NCI-H524 (cell line): ENCODE measurements at places on chromosomes 16 and 17.

DNA sequence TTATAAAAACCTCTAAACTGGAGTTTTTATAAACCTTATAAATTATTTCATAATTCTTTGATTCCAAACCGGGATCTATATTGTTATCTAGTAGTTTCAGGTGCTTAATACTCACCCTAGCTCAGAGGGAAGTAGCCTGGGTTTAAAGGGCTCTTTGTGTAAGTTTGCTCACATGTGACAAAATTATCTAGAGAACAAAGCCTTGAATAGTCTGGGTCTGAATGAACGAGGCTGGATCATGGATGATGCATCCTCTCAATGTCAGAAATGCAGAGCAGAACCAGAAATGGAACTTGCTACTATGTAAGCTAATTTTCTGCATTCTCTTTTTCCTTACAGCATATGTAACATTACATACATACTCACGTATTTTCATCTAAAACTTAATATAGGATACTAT lies 103.9 kb upstream of the NETO2 start:
- no peak for DNase-seq

DNA sequence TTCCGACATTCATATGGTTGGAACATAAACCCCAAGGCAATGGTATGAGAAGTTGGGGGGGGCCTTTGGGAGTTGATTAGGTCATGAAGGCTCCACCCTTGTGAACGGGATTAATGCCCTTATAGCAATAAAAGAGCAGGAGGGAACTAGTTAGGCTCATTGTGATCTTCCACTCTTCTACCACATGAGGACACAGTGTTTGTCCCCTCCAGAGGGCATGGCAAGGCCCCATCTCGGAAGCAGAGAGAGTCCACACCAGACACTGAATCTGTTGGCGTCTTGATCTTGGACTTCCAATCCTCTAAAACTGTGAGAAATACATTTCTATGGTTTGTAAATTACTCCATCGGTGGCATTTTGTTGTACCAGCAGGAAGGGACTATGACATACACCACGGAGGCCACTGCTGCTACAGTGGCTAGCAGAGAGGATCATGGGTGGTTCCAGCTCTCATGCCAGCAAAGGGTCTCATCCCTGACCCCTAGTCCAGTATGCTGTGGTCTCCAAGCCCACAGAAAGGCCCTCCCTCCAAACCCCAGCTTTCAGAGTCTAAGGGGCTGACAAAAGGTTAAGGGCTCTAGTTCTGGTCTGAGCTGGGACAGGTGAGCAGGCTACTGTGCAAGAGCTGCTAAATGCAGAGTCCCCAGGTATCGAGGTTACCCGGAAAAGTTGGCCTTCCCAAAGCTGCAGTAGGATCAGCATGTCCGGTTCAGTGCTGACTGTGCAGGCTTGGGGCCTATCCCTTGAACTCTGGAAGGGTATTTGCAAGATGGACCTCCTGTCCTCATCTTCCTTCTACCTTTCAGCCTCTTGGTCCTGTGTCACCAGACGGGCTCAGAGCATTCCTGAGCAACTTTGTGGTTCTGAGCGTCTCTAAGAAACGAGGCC lies 12.2 kb downstream of the CCR7 start:
- no peak for DNase-seq

DNA sequence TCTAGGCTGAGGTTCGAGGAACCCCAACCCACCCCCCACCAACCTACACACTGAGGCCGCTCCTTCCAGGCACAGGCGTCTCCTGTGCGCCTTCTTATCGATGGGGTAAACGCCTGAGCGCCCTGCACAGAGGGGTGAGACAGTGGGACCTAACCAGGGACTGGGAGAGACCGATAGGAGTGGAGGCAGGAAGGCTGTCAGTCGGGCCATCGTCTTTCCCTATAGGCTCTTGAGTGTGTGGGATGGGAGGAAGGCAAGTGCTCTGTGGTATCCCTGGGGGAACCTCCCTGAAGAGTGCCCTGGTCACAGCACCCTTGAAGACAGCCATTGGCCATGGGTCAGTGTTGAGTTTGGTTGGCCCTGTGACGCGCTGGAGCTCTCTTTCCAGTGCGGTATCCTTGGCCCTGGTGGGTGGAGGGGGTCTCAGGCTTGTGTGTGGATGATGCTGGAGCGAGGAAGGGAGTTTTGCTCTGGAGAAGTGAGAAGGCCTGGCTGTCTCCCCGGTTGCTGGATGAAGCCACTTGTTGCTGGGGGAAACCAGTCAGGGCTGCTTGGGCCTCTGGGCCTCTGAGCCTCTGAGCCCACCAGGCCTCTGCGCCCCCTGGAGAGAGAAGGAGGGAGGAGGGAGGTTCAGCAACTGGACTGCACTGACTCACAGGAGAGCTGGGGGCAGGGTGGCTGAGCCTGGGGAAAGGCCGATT lies 1.7 kb downstream of the GPRC5C start:
- DNase-seq = no peak

DNA sequence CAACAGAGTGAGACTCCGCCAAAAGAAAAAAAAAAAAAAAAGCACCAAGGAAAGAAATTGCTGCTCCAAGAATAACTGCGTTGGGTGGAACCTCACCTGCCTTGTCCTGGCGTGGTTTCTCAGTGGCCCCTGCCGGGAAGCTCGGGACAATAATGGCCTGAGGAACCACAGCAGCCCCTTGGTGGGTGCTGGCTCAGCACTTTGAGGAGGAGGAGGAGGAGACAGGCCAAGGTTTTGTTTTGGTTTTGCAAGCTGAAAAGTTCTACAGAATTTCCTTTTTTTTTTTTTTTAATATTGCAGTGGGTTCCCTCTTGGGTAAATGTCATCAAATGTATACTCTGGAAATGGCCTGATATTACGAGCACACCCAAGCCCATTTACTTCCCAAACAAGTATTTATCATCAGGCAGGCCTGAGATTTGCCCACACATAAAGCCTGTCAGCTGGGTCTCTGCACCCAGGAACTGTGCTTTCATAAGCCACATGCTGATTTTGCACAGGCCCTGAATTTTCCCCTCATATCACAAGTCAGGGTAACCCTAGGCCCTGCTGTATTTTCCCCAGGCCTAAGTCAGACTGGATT lies 78.3 kb downstream of the SOCS1 start:
- no peak for DNase-seq

DNA sequence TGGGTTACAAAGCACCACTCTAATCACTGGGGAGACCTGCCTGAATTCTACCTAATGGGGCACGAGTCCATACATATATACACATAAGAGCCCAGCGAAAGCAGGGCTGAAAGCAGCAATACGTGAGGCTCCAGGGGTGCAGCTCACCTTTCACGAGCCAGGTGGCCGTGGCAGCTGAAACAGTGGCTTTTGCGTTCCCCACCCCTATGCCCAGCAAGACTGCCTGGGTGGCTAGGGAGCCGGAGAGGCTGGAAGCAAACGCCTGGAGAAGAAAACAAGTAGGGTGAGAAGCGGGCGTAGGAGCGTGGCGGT lies 618 bp downstream of the RUSF1 start:
- no peak for DNase-seq

- DNase-seq = no peak
These were observed 1.5 kb downstream of the SLC13A5 start for GRCh38 chr17:6711681-6712057.

DNA sequence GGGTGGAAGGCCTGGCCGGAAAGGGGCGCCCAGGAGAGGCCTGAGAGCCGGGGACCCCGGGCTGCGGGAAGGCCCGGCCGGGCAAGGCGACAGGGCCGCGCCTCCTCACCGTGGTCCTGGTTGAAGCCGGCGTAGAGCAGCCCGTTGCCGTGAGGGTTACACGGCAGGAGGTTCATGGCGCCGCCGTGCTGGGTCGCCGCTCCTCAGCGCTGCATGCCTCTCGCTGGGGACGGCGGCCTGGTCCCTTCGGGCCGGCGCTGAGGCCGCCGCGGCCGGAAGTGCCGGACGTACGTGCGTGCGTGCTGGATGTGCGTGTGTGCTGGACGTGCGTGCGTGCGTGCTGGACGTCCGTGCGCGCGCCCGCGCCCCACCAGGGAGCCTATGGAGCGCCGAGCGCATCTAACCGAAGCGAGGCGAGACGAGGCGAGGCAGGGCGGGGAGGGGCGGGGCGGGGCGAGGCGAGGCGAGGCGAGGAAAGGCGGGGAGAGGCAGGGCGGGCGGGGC lies at the start of gene WDR45B:
TSS of gene WDR45B (minus strand) at position 280 of the 504 bp plus-strand sequence. CDS start at position 176, 104 bp downstream.
- peak; percentile 14 for DNase-seq

DNA sequence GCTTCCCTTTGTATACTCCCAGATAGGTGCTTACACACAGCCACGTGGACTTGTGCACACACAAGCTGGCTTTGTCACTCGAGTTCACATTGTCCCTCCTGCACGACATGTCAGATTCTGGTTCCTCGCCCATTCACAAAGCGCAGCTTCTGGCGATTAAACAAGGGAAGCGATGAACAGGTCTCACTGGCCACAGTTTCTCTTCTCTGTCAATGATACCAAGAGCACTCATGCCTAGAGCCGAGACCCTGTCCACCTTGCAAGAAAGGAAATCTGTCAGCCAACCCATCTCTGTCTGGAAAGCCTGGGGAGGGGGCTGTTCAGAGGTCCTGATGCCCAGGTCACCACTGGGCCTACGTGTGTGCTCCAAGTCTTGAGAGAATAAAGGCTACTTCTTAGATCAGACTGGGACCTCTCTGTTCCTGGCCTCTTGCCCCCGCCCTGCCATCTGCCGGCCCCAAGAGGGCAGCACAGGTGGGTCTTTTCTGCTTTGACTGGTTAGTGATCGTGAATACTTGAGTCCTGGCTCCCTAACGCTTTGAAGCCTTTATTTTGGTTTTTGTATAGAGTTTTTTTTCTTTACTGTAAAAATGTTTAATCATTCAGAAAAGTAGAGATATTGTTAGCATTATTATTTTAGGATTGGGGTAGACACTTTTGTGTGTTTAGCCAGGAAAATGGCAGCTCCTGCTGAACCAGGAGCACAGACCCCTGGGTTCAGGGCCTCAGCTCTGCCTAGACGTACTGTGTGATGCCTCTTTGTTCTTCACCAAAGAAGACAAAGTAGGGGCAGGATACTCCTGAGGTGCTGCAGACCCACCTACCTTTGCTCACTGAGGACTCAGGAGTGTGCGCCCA lies 104.7 kb downstream of the MRM1 start:
- DNase-seq = peak; percentile 50

DNA sequence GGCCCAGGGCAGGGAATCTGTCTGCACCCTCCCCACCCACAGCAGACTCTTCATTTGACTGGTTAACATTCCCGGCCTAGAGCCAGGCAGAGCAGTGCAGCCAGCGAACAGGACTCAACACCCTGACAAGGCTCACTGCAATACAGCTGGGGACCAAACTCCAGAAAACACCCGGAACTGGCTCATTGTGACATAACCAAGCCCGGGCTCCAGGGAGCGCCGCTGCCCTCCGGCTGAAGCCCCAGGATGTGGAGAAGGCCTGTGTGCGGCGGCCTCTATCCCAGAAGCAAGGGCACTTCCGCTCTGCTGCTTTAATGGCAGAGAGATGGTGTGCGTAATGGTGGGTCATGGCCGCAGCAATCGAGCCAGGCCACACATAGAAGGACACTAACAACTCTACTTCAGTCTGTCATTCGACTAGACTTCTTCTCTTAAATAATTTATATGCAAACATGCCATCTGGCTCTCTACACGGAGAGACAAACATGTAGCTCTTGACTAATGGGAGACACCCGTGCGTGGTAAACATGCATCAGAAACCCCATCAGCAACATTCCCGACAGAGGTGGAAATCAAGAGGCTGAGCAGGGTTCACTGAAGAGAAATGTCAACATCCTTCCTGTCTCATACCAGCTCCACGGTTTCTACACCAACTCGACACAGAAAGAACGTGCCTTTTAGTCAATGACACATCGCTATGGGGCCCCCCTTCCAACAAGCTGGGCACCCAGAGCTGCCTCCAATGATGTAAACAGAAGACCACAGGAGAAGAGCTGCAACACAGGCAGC lies 18.0 kb downstream of the KLHDC4 start:
- DNase-seq = no peak

DNA sequence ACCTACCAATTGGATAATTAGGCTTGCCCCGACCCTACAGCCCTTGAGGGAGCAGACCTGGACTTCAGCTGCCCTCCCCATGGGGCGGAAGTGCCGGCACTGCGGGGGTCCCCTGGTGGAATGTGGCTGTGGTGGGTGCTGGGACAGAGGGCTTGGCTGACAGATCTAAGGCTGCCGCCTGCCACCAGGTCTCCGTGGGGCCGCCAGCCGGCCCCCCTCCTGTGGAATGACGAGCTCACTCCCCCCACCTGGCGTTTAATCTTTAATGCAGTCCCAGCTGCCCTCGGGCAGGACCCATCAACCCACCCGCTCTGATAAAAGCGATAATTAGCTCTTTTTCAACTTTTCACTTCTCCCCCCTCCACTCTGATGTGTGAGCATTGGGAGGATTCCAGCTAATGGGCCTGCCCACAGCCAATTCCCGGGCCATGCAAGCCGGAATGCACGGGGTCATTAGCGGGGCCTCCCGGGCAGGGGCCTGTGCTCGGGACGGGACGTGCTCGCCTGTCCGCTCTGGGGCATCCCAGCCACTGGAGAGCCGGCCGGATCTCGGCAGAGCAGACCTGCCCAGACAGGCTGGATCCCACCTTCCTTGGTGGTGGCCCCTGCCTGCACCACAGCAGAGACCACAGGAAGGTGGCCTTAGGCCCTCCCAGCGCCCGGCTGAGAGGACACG lies 28.3 kb upstream of the GOSR2 start:
- DNase-seq = no peak

DNA sequence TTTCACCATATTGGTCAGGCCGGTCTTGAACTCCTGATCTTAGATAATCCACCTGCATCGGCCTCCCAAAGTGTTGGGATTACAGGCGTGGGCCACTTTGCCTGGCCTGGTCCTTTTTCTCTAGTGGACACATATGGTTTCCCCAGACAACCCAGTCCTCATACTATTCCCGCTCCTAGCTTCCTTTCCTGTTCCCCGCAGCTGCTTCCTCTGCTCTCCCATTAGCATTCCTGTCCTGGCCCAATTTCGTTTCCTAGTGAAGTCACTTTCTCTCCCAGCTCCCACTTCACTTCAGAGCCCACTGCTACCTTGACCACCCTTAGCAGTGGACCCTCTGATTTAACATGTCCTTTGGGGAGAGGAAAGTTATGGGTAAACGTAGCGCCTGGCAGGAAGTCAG lies 11.3 kb downstream of the KATNIP start:
- no peak for DNase-seq

DNA sequence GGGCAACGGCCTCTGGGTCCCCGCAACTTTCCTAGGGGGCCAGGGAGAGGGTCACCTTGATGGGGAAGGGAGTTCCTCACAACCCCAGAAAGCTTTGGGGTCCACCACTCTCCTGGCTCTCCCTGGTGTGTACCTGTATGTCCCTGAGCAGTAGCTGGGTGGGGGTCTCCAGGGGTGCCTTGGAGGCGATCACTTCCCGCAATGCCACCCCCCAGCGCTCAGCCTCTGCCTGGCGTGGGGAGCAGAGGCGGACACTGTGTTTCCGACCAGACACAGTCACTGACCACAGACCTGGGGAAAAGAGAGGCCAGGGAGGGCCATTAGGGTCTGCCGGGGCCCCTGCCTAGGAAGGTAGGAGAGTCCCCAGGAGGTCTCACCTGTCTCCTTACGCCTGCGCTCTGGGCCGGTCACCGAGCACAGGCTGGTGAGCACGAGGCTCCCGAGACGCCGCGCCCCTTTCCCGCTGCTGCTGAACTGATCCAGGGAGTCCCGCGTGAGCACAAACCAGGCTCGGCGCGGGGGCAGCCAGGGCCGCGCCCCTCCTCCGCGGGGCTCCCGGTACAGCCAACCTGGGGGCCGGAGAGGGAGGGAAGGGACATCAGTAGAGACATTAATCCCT lies 3.4 kb downstream of the PLEKHH3 start:
- no peak for DNase-seq
